ENCODE measurements at places on chromosomes 5 and 9. TPM values are rescaled to one million over a fixed set of nuclear protein-coding genes. Genes with fewer than 3 reads are reported as not detected.

SYNPO gene
- 7.9 TPM for total RNA-seq

OTP gene
- total RNA-seq = not detected

HTR1A gene
- not detected for total RNA-seq

TXNDC8 gene
- not detected for total RNA-seq

TLX3 gene
- total RNA-seq = not detected

CDC20B gene
- not detected for total RNA-seq

SLC25A25 gene
- 36.1 TPM for total RNA-seq

Data from placental pericyte (primary cell).